ENCODE measurements at places on chromosomes 7 and 10.

DNA sequence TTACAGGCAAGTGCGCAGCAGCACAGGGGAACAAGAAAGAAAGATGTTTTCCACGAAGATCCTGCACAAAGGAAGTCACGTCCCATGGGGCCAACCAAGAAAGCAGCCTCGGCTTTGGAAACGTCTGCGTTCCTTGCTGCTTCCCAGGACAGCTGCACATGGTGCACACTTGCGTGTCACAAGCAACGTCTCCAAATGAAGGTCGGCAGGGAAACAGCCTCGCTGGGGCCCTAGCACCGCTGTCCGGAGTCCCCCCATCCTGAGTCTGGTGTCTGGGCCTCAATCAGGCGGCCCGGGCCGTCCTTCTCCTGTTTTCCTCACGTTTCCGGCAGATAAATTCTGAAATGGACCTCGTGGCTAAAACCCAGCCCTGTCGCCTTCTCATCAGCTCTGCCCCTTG lies 206.2 kb downstream of the DIP2C start:
- DNase-seq, result peak; percentile 26

DNA sequence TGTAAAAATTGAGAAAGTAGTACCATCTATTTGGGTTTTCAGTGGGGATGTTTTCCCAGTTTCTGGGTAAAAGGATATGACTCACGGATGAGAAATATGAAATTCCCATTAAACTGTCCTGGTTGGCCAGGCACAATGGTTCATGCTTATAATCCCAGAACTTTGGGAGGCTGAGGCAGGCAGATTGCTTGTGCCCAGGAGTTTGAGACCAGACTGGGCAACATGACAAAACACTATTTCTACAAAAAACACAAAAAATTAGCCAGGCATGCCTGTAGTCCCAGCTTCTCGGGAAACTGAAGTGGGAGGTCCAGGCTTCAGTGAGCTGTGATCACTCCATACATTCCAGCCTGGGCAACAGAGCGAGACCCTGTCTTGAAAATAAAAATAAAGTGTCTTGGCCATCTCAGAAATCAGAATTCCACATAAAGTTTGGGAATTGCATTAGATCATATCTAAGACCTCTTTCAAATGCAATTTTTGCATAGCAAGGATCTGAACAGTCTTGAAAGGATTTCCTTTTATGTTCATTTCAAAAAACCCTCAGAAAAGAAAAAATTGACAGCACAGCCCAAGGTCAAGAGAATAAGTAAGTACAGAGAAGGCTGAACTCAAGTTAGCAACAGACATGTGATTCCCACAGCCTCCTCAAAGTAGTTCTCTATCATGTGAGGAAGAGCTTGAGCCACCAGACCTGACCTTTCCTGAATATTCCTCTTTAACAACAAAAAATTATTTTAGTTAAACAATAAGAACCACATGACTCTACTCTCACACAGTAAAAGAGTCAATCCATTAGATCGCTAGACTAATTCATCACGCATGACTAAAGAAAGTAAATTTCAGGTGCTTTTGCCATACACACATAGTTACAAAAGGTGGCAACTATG lies 141.5 kb upstream of the CAV2 start:
- DNase-seq, result peak; percentile 76

GRCh38 chr10:60368875-60369546 lies 20.7 kb downstream of the ANK3 start:
- no peak for DNase-seq

DNA sequence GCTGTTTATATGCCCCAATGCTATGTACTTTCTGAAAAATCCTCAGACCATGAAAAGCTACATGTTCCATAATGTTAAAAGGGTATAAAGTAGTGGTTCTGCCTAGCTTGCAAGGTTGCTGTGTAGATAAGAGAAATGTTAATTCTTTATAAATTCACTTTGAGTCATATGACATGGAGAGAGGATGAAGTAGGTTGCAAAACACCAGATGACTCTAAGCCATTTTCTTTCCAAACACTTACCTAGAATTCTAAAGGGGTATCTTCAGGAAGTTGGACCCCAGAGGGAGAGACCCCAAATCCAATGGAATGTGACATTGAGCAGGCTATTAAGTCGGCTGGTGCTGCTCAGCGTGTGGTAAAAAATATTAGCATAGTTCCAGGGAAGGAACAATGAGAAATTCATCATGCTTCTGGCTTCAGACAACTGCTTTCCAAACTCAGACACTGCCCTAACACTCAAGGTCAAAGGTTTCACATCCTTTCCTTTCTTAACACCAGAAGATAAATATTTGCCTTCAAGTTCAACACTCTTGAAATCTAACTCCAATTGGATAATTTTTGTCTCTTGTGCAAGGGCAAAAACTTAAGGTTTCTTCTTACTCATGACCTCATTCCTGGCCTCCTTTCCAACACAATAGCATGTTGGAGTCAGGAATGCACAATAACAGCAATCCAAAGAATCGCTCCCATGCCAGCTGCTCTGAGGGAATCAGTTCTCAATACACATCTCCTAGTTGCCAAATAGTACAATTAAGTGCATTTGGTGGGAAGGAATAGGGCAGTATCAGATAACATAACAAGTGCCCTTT lies 100.7 kb upstream of the AFAP1L2 start:
- peak; percentile 78 for DNase-seq

GRCh38 chr10:68235581-68235980 lies 3.7 kb upstream of the ATOH7 start:
- DNase-seq, result no peak

DNA sequence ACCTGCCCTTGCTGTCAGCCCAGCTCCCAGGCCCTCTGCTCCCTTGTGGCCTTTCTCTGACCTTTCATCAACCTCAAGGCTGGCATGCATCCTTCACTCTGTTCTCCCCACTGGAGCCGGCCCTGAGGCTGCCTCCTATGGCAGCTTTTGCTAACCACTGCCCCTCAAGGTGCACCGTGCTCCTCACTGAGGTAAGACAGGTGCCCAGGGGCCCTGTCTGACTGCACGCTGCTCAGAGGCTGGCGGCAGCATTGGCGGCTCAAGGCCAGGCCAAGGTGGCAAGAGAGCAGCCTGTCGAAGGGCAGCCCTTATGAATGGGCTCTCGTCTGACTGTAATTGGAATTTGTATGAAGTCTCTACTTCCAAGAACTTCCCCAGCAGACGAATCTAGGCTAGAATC lies 172.6 kb downstream of the ZNF248 start:
- DNase-seq, result no peak

DNA sequence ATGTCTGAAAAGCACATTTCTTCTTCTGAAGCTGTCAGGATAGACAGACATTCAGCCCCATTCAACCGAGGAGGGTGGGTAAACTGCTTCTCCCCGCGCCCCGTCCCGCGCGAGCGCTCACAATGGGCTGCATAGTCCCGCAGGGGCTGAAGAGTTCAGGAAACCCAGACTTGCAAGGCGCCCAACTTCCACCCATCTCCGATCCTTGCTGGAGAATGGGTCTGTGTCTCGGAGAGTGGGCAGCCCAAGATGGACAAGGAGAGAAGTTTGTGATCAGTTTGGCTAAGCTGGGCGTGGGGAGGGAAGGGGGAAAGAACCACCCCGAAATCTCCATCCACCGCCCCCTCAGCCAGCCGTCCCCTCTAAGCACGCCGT lies 686 bp downstream of the AASS start:
- DNase-seq, result peak; percentile 12

DNA sequence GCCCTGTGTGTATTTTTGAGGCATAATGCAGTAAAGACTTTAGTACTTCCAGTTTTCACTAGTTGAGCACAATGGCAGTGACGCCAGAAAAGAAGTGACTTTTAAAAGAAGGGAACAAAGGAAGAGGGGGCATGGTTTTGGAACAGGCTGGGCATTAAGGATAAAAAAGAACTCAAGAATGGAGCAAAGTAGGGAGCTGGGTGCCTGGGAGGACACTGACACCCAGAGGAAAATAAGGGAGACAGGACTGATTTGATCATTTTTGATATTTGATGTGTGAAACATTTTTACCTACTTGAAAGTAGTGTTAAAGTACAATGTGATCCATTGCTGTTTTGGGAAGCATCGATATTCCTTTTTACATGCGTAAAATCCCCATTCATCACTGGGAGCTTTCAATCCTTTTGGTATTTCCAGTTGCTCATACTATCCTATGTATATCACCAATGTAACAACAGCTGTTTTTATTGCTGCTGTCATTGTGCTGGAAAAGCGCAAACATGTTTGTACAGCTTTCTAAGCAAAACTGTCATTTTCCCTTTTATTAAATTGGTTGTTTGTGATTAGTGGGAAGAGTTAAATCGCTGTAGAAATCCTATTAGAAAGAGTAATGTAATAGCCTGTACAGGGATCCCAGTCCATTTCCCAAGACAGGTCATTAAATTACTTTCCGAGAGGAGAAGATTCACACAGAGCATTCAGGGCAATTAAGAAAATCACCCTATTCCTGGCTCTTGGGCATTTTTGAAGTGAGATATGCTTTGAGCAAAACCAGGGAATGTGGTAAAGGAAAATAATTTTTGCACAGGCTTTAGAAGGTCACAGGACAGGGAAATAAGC lies 85.2 kb downstream of the ADAM12 start:
- peak; percentile 47 for DNase-seq

DNA sequence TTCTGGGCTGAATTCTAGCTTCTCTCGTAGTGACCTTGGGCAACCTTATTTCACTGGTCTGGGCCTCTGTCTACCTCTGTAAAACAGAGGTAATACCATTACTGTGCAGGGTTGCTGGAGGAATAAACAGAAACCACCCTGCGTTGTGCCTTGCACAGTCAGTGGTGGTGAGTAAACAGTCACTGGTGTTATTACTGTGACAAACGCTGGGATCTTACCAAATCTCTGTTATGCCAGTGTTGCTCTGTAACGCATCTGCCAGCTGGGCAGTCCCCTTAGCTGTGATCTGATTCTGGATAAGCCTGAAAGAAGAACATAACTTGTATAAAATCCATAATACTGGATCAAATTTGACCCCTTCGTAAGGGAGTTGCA lies 49.4 kb downstream of the NOD1 start:
- DNase-seq, result no peak

Measured in fibroblast of skin of scalp (primary cell).